ENCODE measurements at places on chromosomes 6 and 20.
A peak's percentile ranks its signal among the peaks of the same experiment; 100 is the strongest.

GRCh38 chr20:37627767-37628130 is 66.1 kb upstream of the CTNNBL1 start:
- DNase-seq = no peak

DNA sequence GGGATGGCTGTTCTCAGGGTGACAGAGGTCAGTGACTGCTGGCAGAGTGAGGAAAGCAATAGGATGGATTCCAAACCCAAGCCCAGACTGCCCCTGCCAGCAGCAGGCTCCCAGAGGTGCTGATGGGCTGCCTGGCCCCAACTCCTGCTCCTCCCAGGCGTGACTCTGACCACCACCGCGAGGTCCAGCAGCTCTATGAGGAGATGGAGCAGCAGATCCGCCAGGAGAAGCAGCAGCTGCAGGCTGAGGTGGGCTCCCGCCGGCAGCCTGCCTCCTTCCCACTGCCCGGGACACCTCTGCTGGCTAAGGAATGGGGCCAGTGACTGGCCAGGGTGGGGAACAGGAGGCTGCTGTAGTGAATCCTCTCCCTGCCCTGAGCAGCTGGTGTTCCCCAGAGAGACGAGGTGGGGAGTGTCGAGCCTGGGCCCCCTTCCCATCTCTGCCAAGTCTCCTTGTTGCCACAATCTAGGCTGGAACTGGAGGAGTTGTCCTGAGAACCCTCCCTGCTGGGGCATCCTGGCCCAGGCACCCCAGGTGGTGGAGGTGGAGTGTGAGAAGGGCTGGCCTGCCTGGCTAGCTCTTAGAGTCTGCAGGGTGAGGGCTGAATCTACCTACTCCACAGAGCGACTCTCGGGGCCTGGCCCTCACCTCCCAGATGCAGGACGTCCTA is 20.4 kb downstream of the RAB44 start:
- no peak for DNase-seq

DNA sequence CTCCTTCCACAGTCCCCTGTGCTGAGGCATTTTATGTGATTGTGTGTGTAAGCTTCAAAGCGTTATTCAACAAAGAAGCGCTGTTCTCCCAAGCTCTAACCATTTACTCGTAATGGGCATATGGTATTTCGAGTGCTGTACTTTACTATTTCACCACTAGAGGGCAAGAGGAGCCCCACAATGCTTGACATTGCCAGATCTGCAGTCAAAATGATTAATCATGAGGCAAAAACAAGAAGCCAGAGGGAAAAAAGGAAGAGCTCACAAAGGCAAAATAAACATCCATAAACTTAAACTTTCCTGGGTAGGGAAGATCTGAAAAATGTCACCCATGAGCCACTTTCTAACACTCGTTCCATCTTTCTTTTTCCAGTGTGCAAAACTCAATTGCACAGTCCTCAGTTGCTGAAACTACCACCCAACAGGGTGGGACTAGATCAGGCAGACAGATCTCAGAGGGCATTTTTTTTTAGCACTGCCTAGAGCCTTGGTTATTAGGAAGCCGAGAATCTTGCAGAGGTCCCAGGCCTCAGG is 215.0 kb upstream of the PLCB4 start:
- DNase-seq = no peak

DNA sequence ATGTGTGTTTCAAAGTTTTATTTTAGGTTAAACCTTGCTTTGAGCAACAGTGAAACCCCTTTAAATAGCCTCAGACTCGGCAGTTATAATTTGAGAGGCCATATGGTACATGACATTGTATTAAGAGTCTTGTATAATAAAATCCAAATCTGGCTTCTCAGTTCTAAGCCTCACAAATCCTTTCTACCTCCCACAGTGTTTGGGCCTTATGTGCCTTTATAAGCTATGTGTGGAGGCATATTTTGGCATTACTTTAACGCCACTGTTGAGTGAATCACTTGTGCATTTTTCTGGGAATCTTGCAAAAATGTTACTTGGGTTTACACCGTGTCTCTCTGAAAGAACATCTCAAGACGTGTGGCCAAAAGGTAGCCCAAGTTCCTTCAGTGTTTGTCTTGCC is 152.4 kb downstream of the COL9A1 start:
- no peak for DNase-seq

DNA sequence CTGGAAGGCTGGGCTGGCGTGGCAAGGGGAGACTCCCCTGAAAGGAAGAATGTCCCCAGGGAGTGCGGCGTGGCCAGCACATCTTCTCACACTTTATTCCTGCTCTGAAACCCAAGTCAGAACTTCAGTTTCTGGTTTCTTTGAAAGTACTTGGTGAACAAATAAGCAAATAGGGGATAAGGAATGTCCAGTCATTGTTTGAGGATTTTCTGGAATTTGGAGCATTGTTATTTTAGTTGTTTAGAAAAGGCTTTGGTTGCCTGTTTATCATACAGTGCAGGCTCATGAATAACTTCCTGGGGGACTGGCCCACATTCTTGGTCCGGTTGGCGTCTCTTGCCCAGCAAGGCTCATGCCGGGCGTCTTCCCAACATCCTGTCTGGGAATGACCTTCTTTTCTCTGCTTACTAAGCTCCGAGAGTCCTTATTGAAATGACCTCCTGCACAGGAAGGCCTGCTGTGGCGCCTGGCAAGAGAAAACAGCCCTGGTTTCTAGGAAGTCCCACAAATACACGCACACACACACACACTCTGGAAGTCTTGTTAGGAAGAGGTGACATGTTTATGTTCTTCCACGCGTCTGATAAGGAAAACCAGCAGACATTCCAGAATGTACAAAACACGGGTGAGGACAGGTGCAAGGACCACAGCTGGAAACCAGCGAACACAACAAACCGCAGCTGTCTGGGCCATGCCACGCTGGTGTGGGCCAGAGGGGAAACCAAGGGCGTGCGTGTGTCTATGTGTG is 71.9 kb downstream of the TMEM170B start:
- peak; percentile 25 for DNase-seq

DNA sequence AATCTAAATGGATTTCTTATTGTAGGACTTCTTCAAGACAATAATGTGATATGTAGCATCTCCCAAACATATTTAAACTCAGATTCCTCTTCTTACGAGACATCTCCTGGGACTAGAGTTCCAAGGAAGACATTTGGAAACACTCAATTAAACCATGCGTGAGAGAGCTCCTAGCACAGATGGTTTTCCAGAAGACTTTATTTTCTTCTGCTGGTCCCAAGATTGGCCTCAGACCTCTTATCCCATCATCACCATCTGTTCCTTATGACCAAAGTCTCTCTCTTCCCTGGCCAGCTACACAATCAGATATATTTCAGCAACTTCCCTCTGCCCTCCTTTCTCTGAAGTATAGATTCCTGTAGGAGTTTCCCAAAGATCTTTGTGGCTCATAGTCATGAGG is 93.2 kb upstream of the JARID2 start:
- DNase-seq = no peak

Measured in left ventricle myocardium inferior (tissue), 1 donor.